ENCODE measurements at places on chromosomes 1 and 21.

DNA sequence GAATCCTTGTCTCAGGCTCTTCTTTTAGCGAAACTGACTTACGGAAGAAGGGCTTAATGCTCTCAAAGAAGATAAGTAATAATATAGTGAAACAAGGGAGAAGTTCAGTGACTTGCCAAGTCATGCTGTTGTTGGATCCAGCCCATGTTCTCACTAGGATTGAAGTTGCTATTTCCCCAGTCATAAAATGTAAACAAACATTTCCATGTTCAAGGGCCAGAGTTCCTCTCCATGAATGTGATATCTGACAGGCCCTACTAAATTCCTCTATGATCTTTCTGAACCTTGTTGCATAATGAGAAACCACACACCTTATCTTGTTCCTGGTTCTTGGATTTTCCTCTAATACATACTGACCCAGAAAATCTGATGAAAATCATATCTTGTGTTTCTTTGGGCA is 876.5 kb upstream of the B3GALT2 start:
- no peaks in the 10 kb centered on the region for H3K27me3 ChIP-seq
- no peak for DNase-seq
- H3K4me1 ChIP-seq, result no peaks in the 10 kb centered on the region
- H3K4me3 ChIP-seq, result no peak overlapping the region
- H3K36me3 ChIP-seq, result no peaks in the 10 kb centered on the region
- H3K27ac ChIP-seq, result no peak overlapping the region

- H3K4me1 ChIP-seq, result peaks cover 16% of the 10 kb centered on the region
- peaks cover 37% of the 10 kb centered on the region for H3K27me3 ChIP-seq
- no peak for DNase-seq
- peak within 1 kb of the TSS; percentile 52 for H3K4me3 ChIP-seq
- no peaks in the 10 kb centered on the region for H3K36me3 ChIP-seq
Observed at GRCh38 chr1:39671793-39672550, at the start of gene NT5C1A. NT5C1A (minus strand) TSS chr1:39672107; CDS start chr1:39672038, 69 bp downstream.

DNA sequence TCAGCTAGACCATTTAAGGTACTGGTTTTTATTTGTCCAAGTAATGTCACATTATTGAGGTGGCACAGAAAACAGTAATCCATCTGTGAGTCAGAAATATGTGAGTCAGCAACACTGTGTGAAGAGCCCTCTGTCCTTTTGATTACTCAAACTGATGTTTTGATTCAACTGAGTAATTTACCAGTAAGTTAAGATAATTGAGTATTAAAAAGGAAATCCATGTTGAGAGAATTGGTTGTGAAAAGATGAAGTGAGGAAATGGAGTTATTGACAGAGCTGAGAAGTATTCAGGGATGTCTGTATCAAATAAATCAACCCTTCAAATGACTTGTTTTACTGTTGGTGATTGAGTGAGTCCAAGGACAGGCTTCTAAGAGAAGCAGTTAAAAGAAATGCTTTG is 302.7 kb upstream of the SGIP1 start:
- no peak overlapping the region for H3K27ac ChIP-seq
- no peak for DNase-seq
- H3K36me3 ChIP-seq, result no peaks in the 10 kb centered on the region
- H3K4me3 ChIP-seq, result no peak overlapping the region
- H3K4me1 ChIP-seq, result no peaks in the 10 kb centered on the region

GRCh38 chr1:26358411-26359384 is 4.8 kb upstream of the CRYBG2 start:
- H3K4me3 ChIP-seq, result no peak overlapping the region
- DNase-seq, result no peak
- H3K36me3 ChIP-seq, result no peaks in the 10 kb centered on the region

- H3K4me1 ChIP-seq, result no peaks in the 10 kb centered on the region
- H3K4me3 ChIP-seq, result no peak overlapping the region
- H3K27me3 ChIP-seq, result no peaks in the 10 kb centered on the region
Observed at GRCh38 chr1:199302554-199302953, 663.7 kb downstream of the PTPRC start.

- H3K4me1 ChIP-seq, result peaks cover 87% of the 10 kb centered on the region
- DNase-seq, result no peak
- no peak overlapping the region for H3K27ac ChIP-seq
- no peaks in the 10 kb centered on the region for H3K27me3 ChIP-seq
- H3K36me3 ChIP-seq, result no peaks in the 10 kb centered on the region
- H3K4me3 ChIP-seq, result no peak overlapping the region
Observed at GRCh38 chr1:184419350-184420161, 32.7 kb downstream of the C1orf21 start.

GRCh38 chr1:154400381-154400801 is 4.8 kb upstream of the IL6R start:
- H3K4me3 ChIP-seq, result no peak overlapping the region
- peaks cover 9% of the 10 kb centered on the region for H3K4me1 ChIP-seq
- H3K27ac ChIP-seq, result no peak overlapping the region
- no peak for DNase-seq

GRCh38 chr1:87335175-87335884 is 6.7 kb downstream of the LMO4 start:
- DNase-seq, result peak; percentile 83
- peaks cover 12% of the 10 kb centered on the region for H3K36me3 ChIP-seq
- H3K27me3 ChIP-seq, result no peaks in the 10 kb centered on the region
- H3K4me3 ChIP-seq, result peak overlapping the region; percentile 94
- H3K27ac ChIP-seq, result peak overlapping the region; percentile 92

DNA sequence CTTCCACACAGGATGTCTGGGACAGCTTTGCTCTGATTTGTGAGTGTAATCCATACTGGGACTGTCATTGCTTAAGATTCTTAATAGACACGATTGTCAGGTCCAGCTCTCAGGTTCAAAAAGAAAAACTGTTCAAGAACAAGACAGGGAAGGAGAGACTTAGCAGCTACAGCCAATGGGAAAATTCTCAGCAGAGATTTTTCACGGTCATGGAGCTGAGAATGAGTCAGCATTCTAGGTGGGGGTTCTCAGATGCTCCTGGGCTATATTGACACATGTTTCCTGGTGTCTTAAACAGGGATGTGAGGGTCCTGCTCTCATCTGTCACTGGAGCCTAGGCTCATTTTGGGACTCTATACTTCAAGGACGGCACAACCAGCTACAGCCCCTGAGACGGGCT is 318.3 kb downstream of the RRAGC start:
- no peak overlapping the region for H3K27ac ChIP-seq
- H3K4me3 ChIP-seq, result no peak overlapping the region
- no peak for DNase-seq
- no peaks in the 10 kb centered on the region for H3K27me3 ChIP-seq
- no peaks in the 10 kb centered on the region for H3K36me3 ChIP-seq
- H3K4me1 ChIP-seq, result no peaks in the 10 kb centered on the region

GRCh38 chr1:181383695-181384094 is 99.6 kb upstream of the CACNA1E start:
- DNase-seq, result no peak
- H3K4me3 ChIP-seq, result no peak overlapping the region
- no peaks in the 10 kb centered on the region for H3K36me3 ChIP-seq
- H3K27ac ChIP-seq, result no peak overlapping the region
- no peaks in the 10 kb centered on the region for H3K4me1 ChIP-seq

DNA sequence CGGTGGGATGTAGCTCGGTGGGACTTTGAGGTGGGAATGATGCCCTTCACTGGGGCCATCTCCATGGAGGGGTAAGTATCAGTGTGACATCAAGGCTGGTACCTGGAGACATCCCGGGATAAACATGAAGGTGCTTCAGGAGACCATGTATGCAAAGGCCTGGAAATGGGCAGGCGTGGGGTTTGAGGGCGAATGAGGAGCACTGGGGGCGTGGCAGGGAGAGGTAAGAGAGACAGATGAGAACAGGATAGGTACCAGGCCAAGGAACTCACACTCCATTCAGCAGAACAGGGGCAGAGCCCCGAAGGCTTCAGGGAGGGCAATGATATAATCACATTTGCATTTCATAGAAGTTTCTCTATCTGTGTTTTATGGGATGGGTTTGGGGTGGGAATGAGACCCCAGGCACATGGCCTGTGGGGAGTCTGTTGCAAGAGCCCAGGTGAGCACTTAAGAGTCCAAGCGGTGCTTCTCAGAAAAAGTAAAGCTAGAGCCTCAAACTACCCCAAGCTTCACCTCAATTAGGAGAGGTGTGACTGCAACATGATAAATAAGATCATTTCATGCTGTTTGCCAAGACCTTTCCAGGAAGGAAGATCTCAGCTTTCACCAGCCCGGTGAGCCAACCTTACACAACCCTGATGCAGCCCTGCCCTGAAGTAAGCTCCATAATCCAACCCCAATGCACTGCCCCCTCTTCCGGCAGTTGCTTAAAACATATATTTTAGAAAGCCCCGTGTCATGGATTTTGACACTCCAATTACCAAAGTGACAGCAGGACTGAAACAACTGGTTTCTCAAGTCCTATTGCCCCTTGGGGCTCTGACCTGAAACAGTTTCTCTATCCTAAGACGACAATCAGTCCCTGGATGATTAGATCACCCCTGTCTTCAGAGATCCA is 7.4 kb downstream of the S100A9 start:
- H3K4me1 ChIP-seq, result peaks cover 36% of the 10 kb centered on the region
- no peak overlapping the region for H3K27ac ChIP-seq
- H3K4me3 ChIP-seq, result no peak overlapping the region
- no peaks in the 10 kb centered on the region for H3K27me3 ChIP-seq
- no peaks in the 10 kb centered on the region for H3K36me3 ChIP-seq

DNA sequence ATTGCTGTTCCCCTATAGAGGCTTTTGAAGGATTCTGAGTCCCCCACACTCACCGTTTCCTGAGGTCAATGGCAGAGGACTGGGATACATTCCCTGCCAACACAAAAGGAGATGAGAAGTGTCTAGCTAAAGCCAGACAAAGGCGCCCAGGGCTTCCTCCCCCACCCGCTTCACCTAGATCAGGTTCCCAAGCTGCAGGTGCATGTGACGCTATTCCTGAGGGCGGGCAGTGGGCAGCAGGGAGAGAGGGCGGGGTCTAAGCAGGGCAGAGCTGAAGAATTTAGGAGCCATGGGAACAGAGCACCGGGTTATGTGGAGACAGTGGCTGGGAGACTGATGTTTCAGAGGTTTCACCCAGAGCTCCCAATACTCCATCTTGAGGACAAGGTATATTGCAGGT is 6.0 kb upstream of the ARHGEF2 start:
- DNase-seq, result no peak
- H3K36me3 ChIP-seq, result no peaks in the 10 kb centered on the region
- no peak overlapping the region for H3K4me3 ChIP-seq
- H3K27ac ChIP-seq, result peak overlapping the region; percentile 59
- H3K4me1 ChIP-seq, result peaks cover 43% of the 10 kb centered on the region

GRCh38 chr1:112538883-112539282 is 30.1 kb downstream of the WNT2B start:
- H3K27me3 ChIP-seq, result no peaks in the 10 kb centered on the region
- DNase-seq, result no peak
- peaks cover 17% of the 10 kb centered on the region for H3K36me3 ChIP-seq

GRCh38 chr1:172360511-172360910 is 60.0 kb upstream of the C1orf105 start:
- no peak overlapping the region for H3K4me3 ChIP-seq
- H3K27ac ChIP-seq, result no peak overlapping the region
- DNase-seq, result no peak

- peaks cover 20% of the 10 kb centered on the region for H3K4me1 ChIP-seq
- H3K27me3 ChIP-seq, result peaks cover 26% of the 10 kb centered on the region
- H3K27ac ChIP-seq, result no peak overlapping the region
- DNase-seq, result peak; percentile 29
- no peak overlapping the region for H3K4me3 ChIP-seq
- no peaks in the 10 kb centered on the region for H3K36me3 ChIP-seq
Observed at GRCh38 chr1:205577874-205578658, 53.7 kb downstream of the ELK4 start.

DNA sequence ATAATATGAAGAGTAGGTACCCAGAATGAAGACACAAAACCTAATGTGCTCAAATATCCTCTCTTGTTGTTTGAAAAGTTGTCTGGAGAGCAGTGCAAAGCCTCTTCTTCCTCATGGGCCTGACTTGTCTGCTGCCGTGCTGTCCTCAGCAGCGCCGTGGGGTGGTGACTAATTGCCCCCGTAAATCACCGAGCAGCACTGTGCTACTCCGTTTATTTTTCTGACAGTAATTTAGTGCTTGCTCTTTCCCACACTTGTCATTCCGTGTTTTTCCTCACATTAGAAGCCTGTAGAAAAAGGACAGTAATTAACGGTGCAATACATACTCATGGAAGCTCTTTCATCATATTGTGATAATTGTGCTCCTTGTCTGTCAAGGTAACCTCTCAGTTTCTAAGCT is 114.8 kb upstream of the BARHL2 start:
- H3K27me3 ChIP-seq, result peaks cover 73% of the 10 kb centered on the region
- peaks cover 21% of the 10 kb centered on the region for H3K4me1 ChIP-seq
- H3K36me3 ChIP-seq, result no peaks in the 10 kb centered on the region
- no peak for DNase-seq

DNA sequence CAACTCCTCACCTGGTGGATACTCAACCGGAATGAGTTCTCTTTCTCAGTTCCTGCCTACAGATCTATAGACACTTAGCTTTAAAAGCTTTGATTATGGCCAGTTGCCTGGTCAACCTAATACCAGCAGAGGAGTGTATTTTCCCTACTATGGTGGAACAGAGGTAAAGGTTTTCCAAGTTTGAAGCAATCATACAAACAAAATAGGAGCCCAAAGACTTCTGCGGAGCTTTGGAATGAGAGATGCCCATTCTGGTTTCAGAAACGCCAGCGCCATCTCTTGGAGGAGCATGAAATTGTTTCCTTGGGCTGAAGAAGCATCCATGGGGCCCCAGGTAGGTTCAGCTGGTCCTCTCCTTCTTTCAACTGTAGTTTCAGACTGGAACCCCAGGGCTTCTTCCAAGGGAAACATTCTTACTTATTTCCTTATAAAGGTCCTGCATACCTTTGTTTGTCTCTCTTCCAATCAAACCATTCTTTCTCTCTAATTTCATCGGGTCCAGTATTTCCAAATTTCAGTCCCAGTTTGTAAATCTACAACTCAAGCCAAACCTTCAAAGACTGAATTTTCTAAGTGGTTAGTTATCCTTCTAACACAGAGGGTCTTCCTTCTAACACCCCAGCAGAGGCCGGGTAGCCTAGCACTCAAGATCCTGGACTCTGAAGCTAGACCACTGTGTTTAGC is 95.9 kb downstream of the KCNJ15 start:
- H3K27me3 ChIP-seq, result no peaks in the 10 kb centered on the region
- H3K4me1 ChIP-seq, result peaks cover 13% of the 10 kb centered on the region
- peak; percentile 79 for DNase-seq
- no peak overlapping the region for H3K27ac ChIP-seq

DNA sequence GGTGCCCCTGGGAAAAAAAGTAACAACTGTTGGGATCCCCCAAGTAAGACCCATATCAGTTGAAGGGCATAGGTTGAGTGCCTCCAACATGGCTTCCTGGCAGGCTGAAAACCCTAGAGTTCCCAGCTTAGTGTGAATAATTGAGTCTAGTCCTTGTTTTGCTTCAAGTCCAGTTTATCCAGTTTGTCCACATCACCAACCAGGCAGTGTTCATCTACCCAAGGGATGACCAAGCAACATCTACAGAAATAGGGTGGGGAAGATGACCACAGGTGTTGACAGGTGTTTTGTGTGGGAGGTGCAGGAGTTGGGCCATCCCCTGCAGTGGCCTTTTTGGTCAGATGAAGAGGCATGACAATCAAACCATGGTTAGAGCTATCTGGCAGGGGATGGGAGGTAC is 54.3 kb upstream of the ERO1B start:
- H3K4me3 ChIP-seq, result no peak overlapping the region
- no peak for DNase-seq
- H3K36me3 ChIP-seq, result no peaks in the 10 kb centered on the region
- no peaks in the 10 kb centered on the region for H3K4me1 ChIP-seq
